T-helper 17 cell (primary cell): ENCODE measurements at places on chromosomes 16 and 17. TPM values are rescaled to one million over a fixed set of nuclear protein-coding genes. Genes with fewer than 3 reads are reported as not detected.

Gene VAC14
- total RNA-seq = 36.7 TPM

Gene NUDT7
- 4.0 TPM for total RNA-seq

DNA sequence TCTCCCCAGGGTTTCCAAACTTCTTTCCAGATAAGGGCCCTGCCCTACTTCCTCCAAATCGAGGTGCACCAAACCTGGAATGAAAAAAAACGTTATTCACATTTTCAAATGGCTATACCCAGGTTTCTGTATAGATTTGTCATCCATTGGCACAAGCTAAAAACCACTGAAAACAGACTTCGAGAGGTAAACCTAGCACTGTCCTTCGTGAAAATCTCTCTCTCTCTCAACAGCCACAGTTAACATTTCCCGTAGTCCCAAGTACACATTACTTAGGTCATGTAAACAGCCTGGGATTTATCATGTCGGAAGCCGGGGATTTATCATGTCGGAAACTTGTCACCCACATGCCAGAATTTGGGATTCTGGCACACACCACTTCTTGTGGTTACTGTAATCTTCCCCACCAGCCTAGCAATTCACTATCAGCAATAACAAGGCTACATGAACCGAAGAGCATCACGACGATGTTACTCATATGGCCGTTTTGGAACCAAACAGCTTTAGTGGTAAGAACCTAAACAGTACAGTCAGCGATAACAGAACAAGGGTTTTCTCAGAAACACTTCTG, 1.2 kb downstream of the DDX5 start:
- H3K36me3 ChIP-seq = peaks cover 24% of the 10 kb centered on the region
- peak overlapping the region; percentile 100 for H3K27ac ChIP-seq
- no peaks in the 10 kb centered on the region for H3K27me3 ChIP-seq
- DNase-seq = no peak
- peaks cover 68% of the 10 kb centered on the region for H3K4me1 ChIP-seq
- H3K4me3 ChIP-seq = peak overlapping the region; percentile 99

DNA sequence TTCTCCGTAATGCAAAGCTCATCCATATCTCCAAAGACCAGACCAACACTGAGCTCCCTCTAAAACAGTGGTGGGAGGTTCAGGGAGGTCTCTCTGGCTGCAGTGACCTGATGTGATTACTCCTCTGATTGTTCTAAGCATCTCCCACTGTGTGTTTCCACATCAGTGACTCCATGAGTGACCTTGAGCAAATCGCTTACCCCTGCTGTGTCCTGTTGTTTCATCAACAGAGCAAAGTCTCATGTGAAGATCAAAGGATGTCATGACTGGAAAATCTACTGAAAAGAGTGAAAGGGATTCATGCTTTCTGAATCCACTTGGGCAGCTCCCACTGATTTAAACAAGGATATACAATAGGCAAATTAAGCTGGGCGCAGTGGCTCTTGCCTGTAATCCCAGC, 352.9 kb downstream of the TMEM114 start:
- no peaks in the 10 kb centered on the region for H3K4me1 ChIP-seq
- H3K27ac ChIP-seq = no peak overlapping the region
- H3K4me3 ChIP-seq = no peak overlapping the region

DNA sequence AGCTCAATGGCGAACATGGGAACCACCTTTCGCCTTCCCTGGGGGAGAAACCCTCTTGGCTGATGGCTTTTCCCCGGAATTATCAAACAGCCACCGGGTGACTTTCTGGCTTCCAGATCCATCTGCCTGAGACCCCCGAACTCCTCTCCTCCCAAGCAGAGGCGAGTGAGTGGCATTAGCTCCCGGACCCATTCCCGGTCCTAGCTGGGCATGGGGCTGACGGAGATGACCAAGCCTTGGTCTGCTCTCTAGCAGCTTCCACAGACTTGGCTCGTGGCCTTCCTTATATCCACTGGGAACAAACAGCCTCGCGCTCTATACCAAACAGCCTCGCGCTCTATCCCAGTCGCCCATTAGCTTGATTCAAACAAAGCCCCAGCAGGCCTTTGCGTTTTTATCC, 62.4 kb downstream of the CCDC182 start:
- H3K27me3 ChIP-seq = no peaks in the 10 kb centered on the region
- no peak overlapping the region for H3K27ac ChIP-seq
- no peak for DNase-seq
- H3K36me3 ChIP-seq = peaks cover 1% of the 10 kb centered on the region
- peaks cover 5% of the 10 kb centered on the region for H3K4me1 ChIP-seq
- no peak overlapping the region for H3K4me3 ChIP-seq
